ENCODE measurements at places on chromosomes 6 and 20. TPM values are rescaled to one million over a fixed set of nuclear protein-coding genes. Genes with fewer than 3 reads are reported as not detected.

DNA sequence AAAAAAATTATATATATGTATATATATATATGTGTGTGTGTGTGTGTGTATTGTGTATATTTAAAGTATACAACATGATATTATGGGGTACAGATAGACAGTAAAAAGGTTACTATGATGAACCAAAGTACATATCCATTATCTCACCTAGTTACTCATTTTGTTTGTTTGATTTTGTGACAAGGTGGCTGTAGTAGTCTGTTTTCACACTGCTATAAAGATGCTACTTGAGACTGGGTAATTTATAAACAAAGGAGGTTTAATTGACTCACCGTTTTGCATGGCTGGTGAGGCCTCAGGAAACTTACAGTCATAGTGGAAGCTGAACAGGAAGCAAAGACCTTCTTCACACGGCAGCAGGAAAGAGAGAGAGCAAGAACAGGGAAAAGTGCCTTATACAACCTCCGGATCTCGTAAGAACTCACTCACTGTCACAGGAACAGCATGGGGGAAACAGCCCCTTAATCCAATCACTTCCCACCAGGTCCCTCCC, 30.2 kb upstream of the DACT2 start:
- no peaks in the 10 kb centered on the region for H3K27me3 ChIP-seq
- no peak overlapping the region for H3K27ac ChIP-seq
- DNase-seq, result no peak
- H3K4me3 ChIP-seq, result no peak overlapping the region
- H3K4me1 ChIP-seq, result no peaks in the 10 kb centered on the region

DNA sequence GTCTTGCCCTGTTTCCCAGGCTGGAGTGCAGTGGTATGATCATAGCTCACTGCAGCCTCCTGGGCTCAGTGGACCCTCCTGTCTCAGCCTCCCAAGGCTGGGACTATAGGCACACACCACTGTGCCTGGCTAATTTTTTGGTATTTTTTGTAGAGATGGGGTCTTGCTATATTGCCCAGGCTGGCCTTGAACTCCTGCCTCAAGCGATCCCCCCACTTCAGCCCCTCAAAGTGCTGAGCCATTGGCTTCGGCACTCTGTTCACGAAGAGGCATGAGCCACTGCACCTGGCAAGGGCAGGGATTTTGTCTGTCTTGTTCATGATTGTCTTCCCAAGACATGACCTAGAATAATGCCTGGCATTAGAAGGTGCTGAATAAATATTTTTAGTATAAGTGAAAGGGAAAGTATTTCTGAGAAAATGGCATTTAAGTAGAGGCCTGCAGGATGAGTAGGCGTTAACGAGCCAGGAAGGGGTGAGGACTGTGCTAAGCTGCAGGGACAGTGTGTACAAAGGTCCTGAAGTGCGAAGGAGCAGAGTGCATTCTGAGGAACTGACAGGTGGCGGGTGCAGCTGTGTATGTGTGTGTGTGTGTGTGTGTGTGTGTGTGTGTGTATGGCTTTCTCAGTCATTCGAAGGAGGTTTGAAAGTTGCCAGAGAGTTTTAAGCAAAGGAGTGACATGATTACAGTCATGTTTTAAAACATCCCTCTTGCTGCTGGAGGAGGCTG, 43.0 kb downstream of the VEGFA start:
- peaks cover 2% of the 10 kb centered on the region for H3K4me1 ChIP-seq
- no peaks in the 10 kb centered on the region for H3K36me3 ChIP-seq
- peak; percentile 7 for DNase-seq
- no peak overlapping the region for H3K4me3 ChIP-seq

DNA sequence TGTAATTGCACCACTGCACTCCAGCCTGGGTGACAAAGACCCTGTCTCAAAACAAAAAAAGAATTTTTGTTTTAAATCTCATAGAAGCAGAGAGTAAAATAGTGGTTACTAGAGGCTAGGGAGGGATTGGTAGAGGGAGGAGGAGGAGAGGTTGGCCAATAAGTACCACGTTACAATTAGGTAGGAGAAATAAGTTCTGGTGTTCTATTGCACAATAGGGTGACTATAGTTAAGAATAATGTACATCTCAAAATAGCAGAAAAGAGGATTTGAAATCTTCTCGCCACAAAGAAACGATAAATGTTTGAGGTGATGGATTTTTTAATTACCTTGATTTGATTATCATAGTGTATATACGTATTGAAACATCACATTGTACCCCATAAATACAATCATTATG, 27.1 kb upstream of the TOP1 start:
- H3K4me3 ChIP-seq, result no peak overlapping the region
- peaks cover 24% of the 10 kb centered on the region for H3K4me1 ChIP-seq
- peak; percentile 33 for DNase-seq
- no peaks in the 10 kb centered on the region for H3K36me3 ChIP-seq
- H3K27ac ChIP-seq, result peak overlapping the region; percentile 26

DNA sequence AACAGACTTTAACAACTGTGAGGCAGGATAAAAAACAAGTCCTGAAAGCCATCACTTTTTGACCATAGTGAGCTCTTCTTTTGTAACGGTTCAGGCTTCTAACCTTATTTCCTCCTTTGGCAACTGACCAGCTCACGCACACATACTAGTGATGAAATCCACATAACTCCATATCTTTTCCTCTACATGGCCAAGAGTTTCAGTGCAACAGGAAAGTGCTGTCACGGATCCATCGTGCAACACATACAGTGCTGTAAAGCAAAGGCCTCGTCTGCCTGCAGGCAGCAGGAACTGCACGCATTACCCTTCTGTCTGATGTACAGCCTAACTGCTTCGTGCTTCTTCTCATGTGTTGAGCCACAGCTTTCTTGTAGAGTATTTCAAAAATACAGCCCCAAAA, 108.5 kb downstream of the EPM2A start:
- H3K27me3 ChIP-seq, result no peaks in the 10 kb centered on the region
- no peaks in the 10 kb centered on the region for H3K36me3 ChIP-seq
- H3K27ac ChIP-seq, result peak overlapping the region; percentile 44
- no peak overlapping the region for H3K4me3 ChIP-seq
- peaks cover 2% of the 10 kb centered on the region for H3K4me1 ChIP-seq

- H3K36me3 ChIP-seq, result peaks cover 8% of the 10 kb centered on the region
- H3K4me3 ChIP-seq, result no peak overlapping the region
- no peaks in the 10 kb centered on the region for H3K27me3 ChIP-seq
- H3K4me1 ChIP-seq, result peaks cover 18% of the 10 kb centered on the region
These were observed 4.5 kb downstream of the SNX5 start for GRCh38 chr20:17964073-17964472.

DNA sequence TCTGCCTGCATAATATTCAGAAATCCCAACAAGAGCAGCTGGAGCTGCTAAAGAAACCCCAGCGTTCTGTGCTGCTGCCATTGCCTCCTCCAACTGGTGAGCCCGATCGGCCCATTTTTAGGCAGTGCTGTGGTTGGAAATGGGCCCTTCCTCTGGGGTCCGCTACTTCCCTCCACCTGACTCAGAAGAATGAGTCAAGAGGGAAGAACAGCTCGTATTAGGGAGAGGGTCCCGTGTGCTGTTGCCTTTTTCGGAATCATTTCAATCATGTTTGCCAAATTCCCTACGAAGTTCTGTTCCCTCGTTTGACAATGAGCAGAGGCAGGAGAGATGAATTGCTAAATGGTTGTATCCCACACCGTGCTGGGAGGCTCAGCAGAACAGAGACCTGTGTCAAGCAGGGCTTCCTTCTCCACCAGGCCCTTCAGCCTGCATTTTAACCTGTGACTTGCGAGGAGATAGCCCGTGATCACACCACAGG, 38.4 kb downstream of the THBS2 start:
- no peak overlapping the region for H3K4me3 ChIP-seq
- H3K27ac ChIP-seq, result peak overlapping the region; percentile 93
- no peaks in the 10 kb centered on the region for H3K27me3 ChIP-seq
- peak; percentile 35 for DNase-seq
- peaks cover 10% of the 10 kb centered on the region for H3K36me3 ChIP-seq
- H3K4me1 ChIP-seq, result peaks cover 19% of the 10 kb centered on the region

DNA sequence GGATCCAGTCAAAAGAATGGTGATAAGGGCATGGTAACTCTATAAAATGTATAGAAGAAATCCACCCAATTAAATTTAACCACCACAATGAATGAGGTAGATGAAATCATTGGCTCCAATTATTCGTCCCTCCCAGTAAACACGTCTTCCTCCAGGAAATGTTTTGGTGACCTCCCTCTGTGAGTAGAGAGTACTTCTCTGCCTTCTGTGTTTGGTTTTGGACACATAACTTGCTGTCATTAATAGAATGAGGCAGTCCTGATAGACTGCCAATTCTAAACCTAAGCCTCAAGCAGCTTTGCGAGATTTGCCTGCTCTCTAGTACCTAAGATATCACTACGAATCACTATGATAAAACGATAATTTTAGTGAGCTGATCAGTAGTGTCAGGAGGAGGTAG, 632.8 kb downstream of the HDGFL1 start:
- no peaks in the 10 kb centered on the region for H3K4me1 ChIP-seq
- DNase-seq, result no peak
- no peaks in the 10 kb centered on the region for H3K36me3 ChIP-seq
- no peaks in the 10 kb centered on the region for H3K27me3 ChIP-seq
- no peak overlapping the region for H3K4me3 ChIP-seq
- H3K27ac ChIP-seq, result no peak overlapping the region

DNA sequence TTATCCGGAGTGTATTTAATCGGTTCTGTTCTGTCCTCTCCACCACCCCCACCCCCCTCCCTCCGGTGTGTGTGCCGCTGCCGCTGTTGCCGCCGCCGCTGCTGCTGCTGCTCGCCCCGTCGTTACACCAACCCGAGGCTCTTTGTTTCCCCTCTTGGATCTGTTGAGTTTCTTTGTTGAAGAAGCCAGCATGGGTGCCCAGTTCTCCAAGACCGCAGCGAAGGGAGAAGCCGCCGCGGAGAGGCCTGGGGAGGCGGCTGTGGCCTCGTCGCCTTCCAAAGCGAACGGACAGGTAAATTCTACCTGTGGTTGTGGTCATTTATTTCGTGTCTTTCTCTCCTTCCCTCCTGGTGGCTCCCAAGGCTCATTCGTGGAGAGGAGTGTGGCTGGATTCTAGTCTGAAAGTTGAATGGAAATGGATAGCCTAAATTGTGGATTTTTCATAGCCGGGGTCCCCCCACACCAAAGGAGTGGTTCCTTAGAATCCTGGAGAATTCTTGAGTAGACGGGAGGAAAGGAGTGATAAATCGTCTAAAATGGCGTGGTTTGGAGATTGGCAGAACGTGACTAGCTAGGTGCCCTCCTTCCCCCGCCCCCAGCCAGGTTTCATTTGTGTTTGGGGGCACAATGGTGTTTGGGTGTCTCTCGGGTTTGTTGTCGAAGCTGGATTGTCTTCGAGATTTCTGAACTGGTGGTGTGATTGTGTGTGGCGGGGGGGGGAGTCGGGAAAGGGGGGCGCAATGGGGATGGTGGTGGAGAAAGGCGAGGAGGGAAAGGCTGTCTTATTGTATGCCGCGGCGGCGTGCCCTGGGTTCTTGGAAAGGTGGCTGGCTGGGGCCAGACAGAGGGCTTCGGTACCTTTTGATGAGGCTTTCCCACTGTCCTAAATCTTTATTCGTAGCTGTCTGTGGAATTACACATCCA, 673 bp downstream of the MARCKS start:
- H3K27ac ChIP-seq, result peak overlapping the region; percentile 96
- DNase-seq, result peak; percentile 29
- no peaks in the 10 kb centered on the region for H3K4me1 ChIP-seq
- H3K4me3 ChIP-seq, result peak overlapping the region; percentile 95

GRCh38 chr6:33279257-33279695, 2.4 kb downstream of the B3GALT4 start:
- H3K4me3 ChIP-seq, result no peak overlapping the region
- H3K27ac ChIP-seq, result no peak overlapping the region
- DNase-seq, result no peak
- peaks cover 64% of the 10 kb centered on the region for H3K36me3 ChIP-seq

DNA sequence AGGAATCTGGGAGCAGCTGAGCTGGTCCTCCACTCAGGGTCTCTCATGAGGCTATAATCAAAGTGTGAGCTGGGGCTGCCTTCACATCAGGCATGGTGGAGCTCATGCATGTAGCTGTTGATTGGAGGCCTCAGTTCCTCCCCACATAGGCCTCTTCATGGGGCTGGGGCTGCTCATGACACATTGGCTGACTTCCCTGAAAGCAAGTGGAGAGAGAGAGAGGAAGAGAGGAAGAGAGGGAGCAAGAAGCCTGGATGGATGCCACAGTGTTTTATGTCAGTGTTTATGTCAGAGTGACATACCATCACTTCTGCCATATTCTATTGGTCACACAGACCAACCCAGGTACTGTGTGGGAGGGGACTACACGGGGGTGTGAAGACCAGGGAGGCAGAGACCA, 43.8 kb downstream of the EYA2 start:
- H3K36me3 ChIP-seq, result no peaks in the 10 kb centered on the region
- H3K27ac ChIP-seq, result no peak overlapping the region
- no peaks in the 10 kb centered on the region for H3K27me3 ChIP-seq
- peak; percentile 64 for DNase-seq
- H3K4me3 ChIP-seq, result no peak overlapping the region

DNA sequence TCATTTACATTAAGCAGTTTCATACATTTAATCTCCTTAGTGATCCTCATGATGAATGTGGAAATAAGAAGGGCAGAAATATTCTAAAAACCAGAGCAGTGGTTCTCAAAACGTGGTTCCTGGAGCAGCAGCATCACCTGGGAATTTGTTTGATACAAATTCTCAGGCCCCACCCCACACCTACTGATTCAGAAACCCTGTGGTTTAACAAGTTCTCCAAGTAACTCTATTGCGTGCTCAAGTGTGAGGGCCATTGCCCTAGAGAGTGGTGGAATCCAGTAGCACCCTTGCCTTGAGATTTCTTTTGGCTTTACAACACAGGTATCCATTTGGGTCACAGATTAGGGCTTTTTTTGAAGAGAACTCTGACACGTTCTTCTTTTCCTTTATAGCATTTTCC, 354.6 kb upstream of the FLRT3 start:
- DNase-seq, result no peak
- no peaks in the 10 kb centered on the region for H3K36me3 ChIP-seq
- H3K27me3 ChIP-seq, result no peaks in the 10 kb centered on the region

The TBXT gene
- not detected for polyA plus RNA-seq

The OR2J3 gene
- not detected for polyA plus RNA-seq

The ESF1 gene
- polyA plus RNA-seq, result 2.1 TPM

The C20orf144 gene
- polyA plus RNA-seq, result 0.19 TPM

Data from IMR-90 (cell line).